ENCODE measurements at places on chromosomes 6 and 20. TPM values are rescaled to one million over a fixed set of nuclear protein-coding genes. Genes with fewer than 3 reads are reported as not detected.

GRCh38 chr6:143621876-143622605 lies 55.7 kb upstream of the PHACTR2 start:
- no peaks in the 10 kb centered on the region for H3K27me3 ChIP-seq
- H3K27ac ChIP-seq, result no peak overlapping the region
- no peak for DNase-seq
- H3K4me1 ChIP-seq, result no peaks in the 10 kb centered on the region
- H3K36me3 ChIP-seq, result no peaks in the 10 kb centered on the region

GRCh38 chr20:13262671-13263360 lies 41.7 kb downstream of the ISM1 start:
- DNase-seq, result no peak
- no peak overlapping the region for H3K27ac ChIP-seq
- no peaks in the 10 kb centered on the region for H3K4me1 ChIP-seq
- H3K27me3 ChIP-seq, result no peaks in the 10 kb centered on the region
- no peaks in the 10 kb centered on the region for H3K36me3 ChIP-seq
- H3K4me3 ChIP-seq, result no peak overlapping the region

RAET1L gene
- not detected for total RNA-seq

GRCh38 chr20:63236116-63236837 lies 572 bp downstream of the BIRC7 start:
- H3K4me3 ChIP-seq, result no peak overlapping the region
- H3K36me3 ChIP-seq, result no peaks in the 10 kb centered on the region
- peaks cover 23% of the 10 kb centered on the region for H3K27me3 ChIP-seq
- DNase-seq, result no peak
- no peaks in the 10 kb centered on the region for H3K4me1 ChIP-seq

DNA sequence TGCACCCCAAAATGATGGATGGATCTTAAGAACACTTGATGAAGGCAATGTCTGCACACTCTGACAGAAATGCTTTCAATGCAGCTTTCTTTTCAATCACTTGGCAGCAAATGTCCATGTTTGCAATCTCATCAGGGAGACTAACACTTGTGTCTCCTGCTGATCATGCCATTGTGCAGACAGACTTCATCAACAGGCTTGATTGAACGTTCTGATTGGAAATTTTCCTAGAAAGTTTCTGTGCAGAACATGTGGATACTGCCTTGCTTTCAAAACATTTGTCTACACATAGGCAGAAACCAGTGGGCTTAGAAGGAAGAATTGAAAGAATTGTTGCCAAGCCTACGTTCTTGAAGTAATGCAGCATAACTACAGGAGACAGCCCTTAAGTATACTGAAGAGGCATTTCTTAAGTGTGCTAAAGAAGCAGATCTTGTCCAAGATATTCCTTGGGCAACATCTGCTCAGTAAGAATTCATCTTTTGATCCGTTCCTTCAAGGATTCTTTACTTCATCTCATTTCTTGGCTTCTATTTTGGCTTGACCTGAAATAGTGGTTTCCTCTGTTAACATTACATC lies 120.4 kb upstream of the PLCB4 start:
- no peak for DNase-seq
- no peaks in the 10 kb centered on the region for H3K36me3 ChIP-seq
- H3K27me3 ChIP-seq, result no peaks in the 10 kb centered on the region
- H3K27ac ChIP-seq, result no peak overlapping the region

DNA sequence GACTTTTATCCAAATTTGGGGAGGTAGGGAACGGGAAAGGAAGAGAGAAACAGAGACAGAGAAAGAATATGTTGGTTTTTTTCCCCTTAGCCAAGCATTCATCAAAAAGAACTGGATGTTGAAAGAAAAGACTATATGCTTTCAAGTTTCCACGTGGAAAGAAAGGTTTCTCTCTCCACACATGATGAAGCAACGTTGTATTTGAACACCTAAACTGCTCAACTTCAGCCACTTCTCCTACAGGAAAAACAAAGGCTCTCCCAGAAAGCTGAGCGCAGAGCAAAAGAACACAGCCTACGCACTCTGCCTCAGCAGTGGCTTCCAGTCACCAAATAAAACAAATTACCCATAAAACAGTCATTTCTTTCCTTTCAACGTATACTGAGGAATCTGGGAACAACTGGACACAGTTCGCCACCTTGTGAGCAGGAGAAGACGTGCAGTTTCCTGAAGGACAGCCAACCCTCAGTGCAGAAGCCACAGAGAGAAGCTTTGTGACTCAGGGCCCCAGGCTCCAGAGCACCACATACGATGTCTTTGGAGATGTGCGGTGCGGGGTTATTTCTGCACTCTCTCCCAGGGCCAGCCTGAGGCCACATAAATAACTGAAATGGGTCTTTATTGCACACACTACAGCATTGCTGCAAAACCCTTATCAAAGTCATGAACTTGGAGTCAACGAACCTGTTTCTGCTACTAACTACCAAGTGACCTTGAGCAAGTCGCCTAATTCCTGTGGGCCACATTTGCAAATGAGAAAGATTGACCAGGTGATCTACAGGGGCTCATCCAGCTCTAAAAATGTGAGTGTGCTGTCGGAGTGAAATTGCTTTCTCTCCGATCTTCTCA lies 10.1 kb downstream of the IL17F start:
- no peak for DNase-seq
- H3K27ac ChIP-seq, result no peak overlapping the region
- no peaks in the 10 kb centered on the region for H3K36me3 ChIP-seq
- H3K27me3 ChIP-seq, result no peaks in the 10 kb centered on the region
- H3K4me1 ChIP-seq, result no peaks in the 10 kb centered on the region

GRCh38 chr6:138863321-138863720 lies 67.4 kb downstream of the ECT2L start:
- no peaks in the 10 kb centered on the region for H3K4me1 ChIP-seq
- H3K27me3 ChIP-seq, result no peaks in the 10 kb centered on the region
- H3K36me3 ChIP-seq, result no peaks in the 10 kb centered on the region
- DNase-seq, result no peak
- no peak overlapping the region for H3K27ac ChIP-seq

GRCh38 chr6:13653296-13653695 lies 38.2 kb downstream of the NOL7 start:
- H3K4me3 ChIP-seq, result no peak overlapping the region
- no peak for DNase-seq
- no peaks in the 10 kb centered on the region for H3K27me3 ChIP-seq
- H3K27ac ChIP-seq, result no peak overlapping the region
- H3K4me1 ChIP-seq, result peaks cover 4% of the 10 kb centered on the region

GRCh38 chr6:15363523-15364400 lies 117.9 kb downstream of the JARID2 start:
- DNase-seq, result no peak
- peak overlapping the region; percentile 73 for H3K27ac ChIP-seq
- no peaks in the 10 kb centered on the region for H3K36me3 ChIP-seq
- H3K4me1 ChIP-seq, result peaks cover 76% of the 10 kb centered on the region
- no peaks in the 10 kb centered on the region for H3K27me3 ChIP-seq

ASF1A gene
- 13.9 TPM for total RNA-seq

GRCh38 chr6:16078064-16078463 lies 50.8 kb upstream of the MYLIP start:
- no peak for DNase-seq
- no peaks in the 10 kb centered on the region for H3K4me1 ChIP-seq
- H3K4me3 ChIP-seq, result no peak overlapping the region
- no peak overlapping the region for H3K27ac ChIP-seq
- no peaks in the 10 kb centered on the region for H3K36me3 ChIP-seq

ABHD16B gene
- not detected for total RNA-seq

MOG gene
- total RNA-seq, result not detected

DNA sequence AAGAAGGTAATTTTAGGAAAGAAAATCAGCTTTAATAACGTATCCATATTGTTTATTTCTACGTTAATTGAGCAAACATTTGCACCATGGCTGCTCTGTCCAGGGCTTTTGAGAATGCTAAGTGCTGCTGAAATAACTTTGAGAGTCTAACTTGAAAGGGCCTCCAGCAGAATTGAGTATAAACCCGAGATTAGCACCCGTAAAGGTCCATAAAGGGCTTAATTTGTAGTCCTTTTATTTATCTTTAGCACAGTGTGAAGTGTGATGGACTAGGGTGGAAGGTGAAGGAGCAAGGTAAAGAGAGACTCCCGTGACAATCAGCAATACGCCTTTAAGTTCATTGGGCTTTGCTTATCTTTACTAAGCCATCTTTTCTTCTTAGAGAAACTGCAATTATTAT lies 77.7 kb upstream of the SUPT3H start:
- H3K4me3 ChIP-seq, result no peak overlapping the region
- H3K27ac ChIP-seq, result no peak overlapping the region
- H3K27me3 ChIP-seq, result no peaks in the 10 kb centered on the region
- no peak for DNase-seq
- no peaks in the 10 kb centered on the region for H3K4me1 ChIP-seq
- H3K36me3 ChIP-seq, result no peaks in the 10 kb centered on the region

GRCh38 chr6:10425975-10426780 lies 11.3 kb upstream of the TFAP2A start:
- peaks cover 63% of the 10 kb centered on the region for H3K27me3 ChIP-seq
- H3K27ac ChIP-seq, result no peak overlapping the region
- H3K4me1 ChIP-seq, result peaks cover 10% of the 10 kb centered on the region
- DNase-seq, result no peak
- peak overlapping the region; percentile 46 for H3K4me3 ChIP-seq
- H3K36me3 ChIP-seq, result no peaks in the 10 kb centered on the region

HEY2 gene
- total RNA-seq, result 8.4 TPM

- no peak overlapping the region for H3K27ac ChIP-seq
- no peak for DNase-seq
- H3K4me1 ChIP-seq, result no peaks in the 10 kb centered on the region
- no peaks in the 10 kb centered on the region for H3K27me3 ChIP-seq
- H3K36me3 ChIP-seq, result no peaks in the 10 kb centered on the region
Observed at GRCh38 chr6:166472636-166473035, 89.9 kb upstream of the MPC1 start.

OXT gene
- total RNA-seq, result not detected

- H3K36me3 ChIP-seq, result no peaks in the 10 kb centered on the region
Observed at GRCh38 chr6:116648156-116648555, 20.4 kb downstream of the ZUP1 start.
